Activated effector memory CD4-positive, alpha-beta T cell treated with anti-CD3 and anti-CD28 coated beads, Interleukin-2, amount 50 U/mL, for 16 hours (primary cell): ENCODE measurements at places on chromosomes 5 and 9.

GRCh38 chr9:134178768-134179551 is 14.6 kb upstream of the RNU6ATAC start:
- DNase-seq = peak; percentile 58

GRCh38 chr5:132226516-132227234 is 978 bp downstream of the P4HA2 start:
- peak; percentile 37 for DNase-seq

DNA sequence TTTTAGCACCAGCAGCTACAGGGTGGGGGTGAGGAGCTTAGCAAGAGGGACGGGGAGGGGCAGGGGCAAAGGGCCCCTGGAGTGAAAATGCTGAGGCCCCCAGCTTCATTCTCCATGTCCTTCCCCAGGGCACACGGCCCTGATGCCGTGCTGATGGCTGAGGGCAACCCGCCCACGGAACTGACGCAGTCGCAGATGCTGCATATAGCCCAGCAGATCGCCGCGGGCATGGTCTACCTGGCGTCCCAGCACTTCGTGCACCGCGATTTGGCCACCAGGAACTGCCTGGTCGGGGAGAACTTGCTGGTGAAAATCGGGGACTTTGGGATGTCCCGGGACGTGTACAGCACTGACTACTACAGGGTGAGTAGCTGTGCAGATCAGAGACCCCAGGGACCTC is 285.6 kb downstream of the NTRK2 start:
- DNase-seq = no peak

- DNase-seq = no peak
Measured at GRCh38 chr5:8615142-8615858, 746.4 kb downstream of the MTRR start.

DNA sequence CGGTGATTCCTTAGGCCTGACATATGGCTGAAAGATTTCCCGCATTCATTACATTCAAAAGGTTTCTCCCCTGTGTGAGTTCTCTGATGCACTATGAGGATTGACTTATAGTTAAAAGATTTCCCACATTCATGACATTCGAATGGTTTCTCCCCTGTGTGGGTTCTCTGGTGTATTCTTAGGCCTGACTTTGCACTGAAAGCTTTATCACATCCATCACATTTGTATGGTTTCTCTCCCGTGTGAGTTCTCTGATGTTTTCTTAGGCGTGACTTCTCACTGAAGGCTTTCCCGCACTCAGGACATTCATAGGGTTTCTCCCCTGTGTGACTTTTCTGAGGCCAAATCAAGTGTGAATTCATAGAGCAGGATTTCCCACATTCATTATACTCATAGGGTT is 35.8 kb downstream of the ZNF782 start:
- no peak for DNase-seq
